ENCODE measurements at places on chromosomes 2 and 18. TPM values are rescaled to one million over a fixed set of nuclear protein-coding genes. Genes with fewer than 3 reads are reported as not detected.

Gene CD302
- total RNA-seq = 70.9 TPM

Gene TCF23
- total RNA-seq = not detected

Gene EVX2
- total RNA-seq = not detected

Gene OSR1
- 19.4 TPM for total RNA-seq

Gene DSC1
- not detected for total RNA-seq

Gene ALPG
- 1.0 TPM for total RNA-seq

Gene ABCG8
- 0.10 TPM for total RNA-seq

Gene AQP4
- total RNA-seq = 147 TPM

Gene RGPD4
- not detected for total RNA-seq

Gene UGT1A4
- total RNA-seq = not detected

DNA sequence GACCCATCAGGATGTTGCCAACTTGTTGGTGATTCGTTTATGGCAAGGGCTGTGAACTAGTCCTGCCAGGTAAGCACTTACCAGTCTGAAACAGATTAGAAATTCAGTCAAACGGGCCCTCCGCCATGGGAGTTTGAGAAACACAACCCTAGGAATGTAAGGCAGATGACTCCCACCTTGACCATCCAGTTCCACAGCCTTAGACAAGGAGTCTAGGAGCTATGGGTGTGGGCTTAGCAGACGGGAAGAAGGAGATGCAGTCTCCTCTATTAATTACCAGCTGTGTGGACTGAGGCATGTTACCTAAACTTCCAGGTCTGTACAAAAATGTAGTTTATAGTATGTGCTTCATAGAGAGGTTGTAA, 319.4 kb upstream of the NCKAP5 start:
- no peaks in the 10 kb centered on the region for H3K27me3 ChIP-seq
- no peaks in the 10 kb centered on the region for H3K36me3 ChIP-seq
- no peak for DNase-seq

GRCh38 chr2:23448906-23449305, 63.9 kb downstream of the KLHL29 start:
- H3K27me3 ChIP-seq = no peaks in the 10 kb centered on the region
- H3K36me3 ChIP-seq = no peaks in the 10 kb centered on the region
- DNase-seq = no peak
- peaks cover 7% of the 10 kb centered on the region for H3K4me1 ChIP-seq

DNA sequence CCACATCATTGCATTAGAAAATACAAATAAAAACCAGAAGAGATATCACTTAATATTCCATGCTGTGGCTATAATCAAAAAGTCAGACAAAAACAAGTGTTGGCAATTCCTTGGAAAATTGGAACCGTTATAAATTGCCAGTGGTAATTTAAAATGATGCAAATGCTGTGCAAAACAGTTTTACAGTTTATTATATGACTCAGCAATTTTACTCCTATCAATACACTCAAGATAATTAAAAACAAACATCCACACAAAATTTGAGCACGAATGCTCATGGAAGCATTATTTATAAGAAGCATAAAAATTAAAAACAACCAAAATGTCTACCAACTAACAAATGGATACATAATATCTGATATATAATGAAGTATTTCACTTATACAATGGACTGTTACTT, 728.8 kb downstream of the CBLN2 start:
- H3K27me3 ChIP-seq = no peaks in the 10 kb centered on the region
- no peaks in the 10 kb centered on the region for H3K4me1 ChIP-seq
- H3K36me3 ChIP-seq = no peaks in the 10 kb centered on the region
- no peak overlapping the region for H3K27ac ChIP-seq
- no peak for DNase-seq
- no peak overlapping the region for H3K4me3 ChIP-seq

DNA sequence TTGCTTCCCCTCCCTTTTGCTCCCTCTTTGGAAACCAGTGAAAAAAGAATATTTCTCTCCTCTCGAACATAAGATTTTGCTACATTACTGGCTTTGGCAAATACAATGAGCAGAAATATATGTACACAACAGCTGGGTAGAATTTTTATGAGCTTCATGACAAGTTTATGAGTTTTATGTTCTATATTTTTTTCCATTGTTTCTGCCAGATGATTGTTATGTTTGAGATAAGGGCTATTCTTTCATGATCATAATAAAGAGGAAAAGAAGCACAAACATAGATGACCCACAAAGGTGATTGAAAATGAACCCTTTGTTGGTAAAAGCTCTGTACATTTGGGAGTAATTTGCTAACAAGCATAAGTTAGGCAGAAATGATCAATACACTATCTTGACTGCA, 14.8 kb upstream of the TFPI start:
- H3K36me3 ChIP-seq = no peaks in the 10 kb centered on the region
- DNase-seq = no peak
- no peaks in the 10 kb centered on the region for H3K27me3 ChIP-seq
- no peak overlapping the region for H3K4me3 ChIP-seq

DNA sequence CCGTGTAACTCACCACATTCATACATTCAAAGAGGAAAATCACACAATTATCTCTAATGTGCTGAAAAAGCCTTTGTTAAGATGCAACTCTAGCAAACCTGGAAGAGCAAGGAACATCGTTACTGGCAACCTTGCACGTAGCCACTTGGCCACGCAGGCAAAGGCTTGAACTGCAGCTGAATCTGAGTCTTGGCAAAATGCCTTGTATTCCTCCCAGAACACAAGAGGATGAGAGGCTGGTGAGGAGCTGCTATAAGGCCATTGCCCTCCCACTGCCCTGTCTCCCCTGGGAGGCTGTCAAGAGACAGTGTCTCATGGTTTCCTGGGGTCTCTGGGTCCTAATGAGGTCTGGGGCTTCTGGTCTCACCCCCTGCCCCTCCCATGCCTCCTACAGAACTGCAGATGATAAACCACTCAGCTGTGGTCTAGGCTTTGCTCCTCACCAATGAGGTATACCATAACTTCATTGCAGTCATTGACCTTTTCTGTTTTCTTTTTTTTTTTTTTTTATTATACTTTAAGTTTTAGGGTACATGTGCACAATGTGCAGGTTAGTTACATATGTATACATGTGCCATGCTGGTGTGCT, 141.4 kb downstream of the SPP2 start:
- no peaks in the 10 kb centered on the region for H3K27me3 ChIP-seq
- no peak overlapping the region for H3K27ac ChIP-seq
- H3K36me3 ChIP-seq = no peaks in the 10 kb centered on the region
- H3K4me3 ChIP-seq = no peak overlapping the region

DNA sequence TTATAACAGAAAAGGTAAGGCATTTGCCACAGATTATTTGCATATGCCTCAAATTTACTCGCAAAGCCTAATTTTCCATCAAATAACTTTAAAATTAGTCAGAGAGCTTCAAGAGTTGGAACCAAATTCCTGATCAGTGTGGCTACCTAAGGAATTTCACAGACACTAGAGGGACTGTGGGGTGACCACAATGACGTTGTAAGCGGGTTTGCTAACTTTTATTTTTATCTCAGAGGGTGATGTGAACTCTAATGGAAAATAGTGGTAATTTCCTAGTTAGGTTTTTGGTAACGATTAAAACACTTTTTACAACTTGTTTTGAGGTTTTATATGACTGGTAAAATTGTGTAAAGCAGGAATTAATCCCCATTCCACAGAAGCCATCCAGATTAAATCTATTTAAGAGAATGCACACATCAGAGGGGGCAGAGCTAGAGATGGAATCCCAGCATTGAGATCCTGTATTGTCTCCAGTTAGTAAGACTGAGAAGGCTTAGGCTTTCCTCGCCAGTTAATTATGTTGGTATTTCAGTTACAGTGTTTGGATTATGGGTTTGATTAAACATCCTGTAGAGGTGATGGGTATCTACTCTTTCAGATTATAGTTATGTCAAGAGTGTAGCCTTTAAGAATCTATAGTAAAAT, 129.0 kb downstream of the GPD2 start:
- no peak overlapping the region for H3K27ac ChIP-seq
- no peaks in the 10 kb centered on the region for H3K27me3 ChIP-seq
- peaks cover 11% of the 10 kb centered on the region for H3K36me3 ChIP-seq
- no peak for DNase-seq
- no peaks in the 10 kb centered on the region for H3K4me1 ChIP-seq

- H3K4me1 ChIP-seq = no peaks in the 10 kb centered on the region
- no peaks in the 10 kb centered on the region for H3K27me3 ChIP-seq
- DNase-seq = no peak
- no peaks in the 10 kb centered on the region for H3K36me3 ChIP-seq
- H3K27ac ChIP-seq = no peak overlapping the region
- no peak overlapping the region for H3K4me3 ChIP-seq
Observed at GRCh38 chr2:217669831-217670230, 333.0 kb downstream of the TNS1 start.

- DNase-seq = no peak
- no peak overlapping the region for H3K27ac ChIP-seq
- H3K4me3 ChIP-seq = no peak overlapping the region
- no peaks in the 10 kb centered on the region for H3K27me3 ChIP-seq
Observed at GRCh38 chr2:168671932-168672331, 130.5 kb upstream of the NOSTRIN start.

DNA sequence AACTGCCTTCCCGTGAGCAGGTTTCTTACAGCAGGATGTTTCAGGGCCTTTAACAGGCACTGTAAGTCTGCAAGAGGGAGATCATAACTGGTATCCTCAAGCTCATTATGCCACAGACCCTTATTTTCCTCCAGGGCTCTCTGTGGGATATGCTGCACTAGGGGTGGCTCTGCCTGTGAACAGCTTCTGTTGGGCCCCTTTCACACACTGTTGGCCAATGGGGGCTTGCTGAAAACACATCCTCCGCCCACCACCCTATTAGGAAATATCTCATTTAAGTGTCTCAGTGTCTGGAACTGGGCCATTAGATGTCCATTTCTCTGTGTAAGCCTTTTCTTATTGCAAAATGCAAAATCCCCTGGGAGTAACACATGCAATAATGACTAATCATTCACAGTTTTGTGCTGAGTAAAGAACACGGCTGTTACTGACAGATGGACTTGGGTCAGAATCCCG, 414.3 kb upstream of the HS6ST1 start:
- H3K4me3 ChIP-seq = no peak overlapping the region
- H3K36me3 ChIP-seq = no peaks in the 10 kb centered on the region
- peaks cover 32% of the 10 kb centered on the region for H3K4me1 ChIP-seq
- no peaks in the 10 kb centered on the region for H3K27me3 ChIP-seq

DNA sequence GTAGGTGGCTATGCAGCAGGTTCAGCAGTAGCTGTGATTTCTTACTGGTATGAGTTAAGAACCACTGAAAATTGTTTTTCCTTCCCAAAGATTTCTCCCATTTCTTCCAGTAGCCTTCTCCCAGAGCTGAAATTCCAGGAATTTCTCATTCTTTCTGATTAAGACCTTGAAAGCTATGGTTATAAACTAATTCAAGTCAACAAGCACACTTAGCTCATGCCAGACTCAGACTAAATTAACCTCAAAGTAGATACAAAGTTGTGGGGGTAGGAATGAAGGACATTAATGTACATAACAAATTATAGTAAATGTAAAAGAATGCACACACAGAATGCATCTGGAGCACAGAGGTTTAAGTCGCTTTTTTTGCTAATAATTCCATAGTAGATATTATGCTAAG, 103.6 kb upstream of the SOX11 start:
- no peak overlapping the region for H3K27ac ChIP-seq
- H3K4me1 ChIP-seq = no peaks in the 10 kb centered on the region
- no peak for DNase-seq
- H3K36me3 ChIP-seq = no peaks in the 10 kb centered on the region
- no peak overlapping the region for H3K4me3 ChIP-seq
- H3K27me3 ChIP-seq = no peaks in the 10 kb centered on the region

- H3K27ac ChIP-seq = no peak overlapping the region
- H3K4me1 ChIP-seq = no peaks in the 10 kb centered on the region
- DNase-seq = no peak
- no peaks in the 10 kb centered on the region for H3K27me3 ChIP-seq
- no peak overlapping the region for H3K4me3 ChIP-seq
Observed at GRCh38 chr2:172196768-172197431, 94.2 kb upstream of the DLX2 start.

DNA sequence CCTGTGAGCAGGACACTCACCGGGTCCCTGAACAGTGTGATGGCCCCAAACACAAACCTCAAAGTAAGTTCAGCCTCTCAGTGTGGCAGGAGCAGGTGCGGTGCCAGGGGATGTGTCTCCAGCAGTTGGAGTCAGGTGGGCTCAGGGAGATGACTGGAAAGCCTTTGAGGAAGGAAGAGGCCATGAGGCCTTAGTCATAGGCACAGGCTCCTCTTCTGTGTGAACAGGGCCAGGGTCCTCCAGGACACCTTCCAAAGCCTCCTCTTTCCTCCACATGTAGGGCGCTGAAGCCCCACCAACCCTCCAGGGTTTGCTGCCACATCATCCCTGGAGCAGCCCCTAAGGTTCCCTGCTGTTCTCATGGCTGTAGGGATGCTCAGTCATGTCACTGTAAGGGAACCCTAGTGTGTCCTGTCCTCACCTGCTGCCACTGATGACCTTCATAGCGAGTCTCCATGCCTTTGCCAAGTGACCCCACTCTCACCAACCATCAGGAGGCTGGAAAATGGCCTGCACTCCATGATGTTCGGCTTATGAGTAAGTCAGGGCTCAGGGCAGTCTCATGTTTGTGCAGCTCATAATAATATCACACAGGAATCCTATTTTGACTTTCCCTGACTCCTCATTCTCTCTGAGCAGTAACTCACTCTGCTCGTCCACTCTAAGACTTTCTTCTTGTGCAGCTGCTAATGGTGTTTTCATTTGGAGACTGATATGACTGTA, 1152.9 kb downstream of the RPIA start:
- no peaks in the 10 kb centered on the region for H3K36me3 ChIP-seq
- no peaks in the 10 kb centered on the region for H3K27me3 ChIP-seq
- H3K27ac ChIP-seq = no peak overlapping the region

- DNase-seq = no peak
- no peaks in the 10 kb centered on the region for H3K36me3 ChIP-seq
- H3K27me3 ChIP-seq = no peaks in the 10 kb centered on the region
- H3K27ac ChIP-seq = no peak overlapping the region
- H3K4me1 ChIP-seq = no peaks in the 10 kb centered on the region
- no peak overlapping the region for H3K4me3 ChIP-seq
Observed at GRCh38 chr2:216888887-216889622, 29.2 kb upstream of the TNP1 start.

GRCh38 chr2:44061876-44062275, 66.1 kb upstream of the LRPPRC start:
- no peak overlapping the region for H3K4me3 ChIP-seq
- H3K4me1 ChIP-seq = no peaks in the 10 kb centered on the region
- no peaks in the 10 kb centered on the region for H3K27me3 ChIP-seq
- DNase-seq = no peak
- H3K36me3 ChIP-seq = no peaks in the 10 kb centered on the region
- H3K27ac ChIP-seq = no peak overlapping the region

DNA sequence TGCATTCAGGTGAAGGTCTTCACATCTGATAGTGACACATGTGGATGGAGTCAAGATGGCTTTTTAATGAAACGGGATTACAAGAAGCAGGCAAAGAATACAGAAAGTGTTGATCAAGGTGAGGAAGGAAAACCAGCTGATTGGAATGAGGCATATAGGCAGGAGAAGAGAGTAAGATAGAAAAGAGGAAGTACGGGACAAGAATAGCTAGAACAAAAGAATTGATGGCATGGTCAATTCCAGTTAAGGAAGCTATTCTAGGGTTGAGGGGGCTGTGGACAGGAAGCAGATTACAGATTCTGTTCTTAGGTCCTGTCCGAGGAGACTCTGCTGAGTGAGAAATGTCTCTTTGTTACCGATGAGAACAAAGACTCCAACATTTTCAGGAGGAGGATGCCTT, 13.2 kb upstream of the NCK2 start:
- H3K36me3 ChIP-seq = no peaks in the 10 kb centered on the region
- H3K27me3 ChIP-seq = no peaks in the 10 kb centered on the region

Measured in upper lobe of left lung (tissue), 6 donors.